Stimulated activated CD4-positive, alpha-beta T cell treated with anti-CD3 and anti-CD28 coated beads, TNF-alpha, amount 100 ng/mL, for 24 hours (primary cell): ENCODE measurements at places on chromosomes 2 and 18.
A peak's percentile ranks its signal among the peaks of the same experiment; 100 is the strongest.

DNA sequence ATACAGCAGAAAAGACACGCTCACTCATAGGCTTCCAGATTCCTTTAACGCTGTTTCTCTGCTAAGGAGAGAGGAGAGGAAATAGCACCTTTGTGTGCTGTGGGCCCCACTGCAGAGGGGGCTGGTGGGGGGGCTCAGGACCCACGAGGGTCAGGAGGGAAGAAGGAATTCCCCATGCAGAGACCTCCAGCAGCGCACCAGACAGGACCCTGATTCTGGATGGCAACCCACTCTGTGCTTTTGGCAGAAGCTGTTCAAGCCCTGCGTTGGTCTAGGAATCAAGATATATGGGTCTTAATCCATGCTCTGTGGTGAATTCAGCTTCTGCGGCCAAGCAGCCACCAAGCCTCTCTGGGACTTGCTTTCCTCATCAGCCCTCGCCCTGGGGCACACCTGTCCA lies 31.0 kb downstream of the MYCN start:
- no peak for DNase-seq

DNA sequence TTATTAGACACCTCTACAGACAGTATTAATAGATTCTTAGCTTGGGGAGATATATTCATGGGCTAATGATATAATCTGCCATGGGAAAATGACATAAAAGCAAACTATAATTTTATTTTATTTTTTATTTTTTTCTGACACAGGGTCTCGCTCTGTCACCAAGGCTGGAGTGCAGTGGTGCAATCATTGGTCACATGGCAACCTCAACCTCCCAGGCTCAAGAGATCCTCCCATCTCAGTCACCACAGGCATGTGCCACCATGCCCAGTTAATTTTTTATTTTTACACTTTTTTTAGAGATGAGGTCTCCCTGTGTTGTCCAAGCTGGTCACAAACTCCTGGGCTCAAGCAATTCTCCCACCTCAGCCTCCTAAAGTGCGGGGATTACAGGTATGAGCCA lies 39.3 kb downstream of the RTN4 start:
- DNase-seq, result no peak

DNA sequence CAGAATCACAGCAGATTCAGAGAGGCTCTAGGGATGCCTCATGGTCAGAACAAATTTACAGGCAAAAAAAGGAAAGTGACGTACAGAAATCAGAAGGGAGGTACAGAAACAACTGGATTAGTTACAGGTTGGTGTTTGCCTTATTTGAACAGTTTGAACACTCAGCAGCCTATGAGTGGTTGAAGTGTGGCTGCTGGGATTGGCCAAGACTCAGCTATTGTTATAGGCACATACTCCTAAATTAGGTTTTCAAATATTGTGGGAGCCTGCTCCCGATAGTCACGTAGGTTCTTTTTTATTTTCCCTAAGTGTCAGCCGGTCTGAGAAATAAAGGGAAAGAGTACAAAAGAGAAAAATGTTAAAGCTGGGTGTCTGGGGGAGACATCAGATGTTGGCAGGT lies 8.9 kb upstream of the LIPG start:
- no peak for DNase-seq

DNA sequence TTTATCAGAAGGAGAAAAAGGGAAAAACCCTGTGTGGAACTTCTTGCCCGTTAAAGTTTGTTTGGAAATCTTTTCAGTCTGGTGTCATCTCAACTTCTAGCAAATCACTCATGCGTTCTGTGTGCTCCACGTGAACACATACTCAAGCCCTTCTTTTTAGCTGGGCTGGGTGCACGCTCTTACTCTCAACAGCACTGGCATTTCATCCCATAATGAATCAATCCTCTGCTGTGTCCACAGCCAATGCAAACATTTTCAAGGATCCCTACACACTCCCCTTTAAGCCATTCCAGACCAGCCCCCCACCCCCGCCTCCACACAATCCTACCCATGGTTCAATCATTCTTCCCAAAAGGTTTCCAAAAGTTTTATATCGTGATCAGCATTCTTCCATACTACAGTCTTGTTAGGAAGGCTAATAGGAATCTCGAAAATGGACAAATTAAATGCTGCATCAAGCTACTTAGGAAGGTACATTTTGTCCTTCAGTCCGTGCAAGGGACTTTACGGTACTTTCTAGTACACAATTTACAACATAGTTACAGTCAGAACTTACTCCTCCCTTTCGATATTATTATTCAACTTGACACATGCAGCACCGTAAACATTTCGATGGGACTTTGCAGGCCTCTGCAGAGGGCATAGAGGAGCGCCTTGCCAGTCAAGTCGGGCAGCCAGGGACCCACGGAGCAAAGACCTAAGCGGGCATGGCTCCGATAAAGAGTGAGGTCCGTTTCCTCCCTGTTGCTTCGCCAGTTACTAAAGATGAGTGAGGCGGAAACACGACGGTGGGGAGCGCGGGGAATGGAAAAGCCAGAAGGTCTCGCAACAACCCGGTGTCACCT lies 1.4 kb downstream of the PTGR3 start:
- DNase-seq, result peak; percentile 24

DNA sequence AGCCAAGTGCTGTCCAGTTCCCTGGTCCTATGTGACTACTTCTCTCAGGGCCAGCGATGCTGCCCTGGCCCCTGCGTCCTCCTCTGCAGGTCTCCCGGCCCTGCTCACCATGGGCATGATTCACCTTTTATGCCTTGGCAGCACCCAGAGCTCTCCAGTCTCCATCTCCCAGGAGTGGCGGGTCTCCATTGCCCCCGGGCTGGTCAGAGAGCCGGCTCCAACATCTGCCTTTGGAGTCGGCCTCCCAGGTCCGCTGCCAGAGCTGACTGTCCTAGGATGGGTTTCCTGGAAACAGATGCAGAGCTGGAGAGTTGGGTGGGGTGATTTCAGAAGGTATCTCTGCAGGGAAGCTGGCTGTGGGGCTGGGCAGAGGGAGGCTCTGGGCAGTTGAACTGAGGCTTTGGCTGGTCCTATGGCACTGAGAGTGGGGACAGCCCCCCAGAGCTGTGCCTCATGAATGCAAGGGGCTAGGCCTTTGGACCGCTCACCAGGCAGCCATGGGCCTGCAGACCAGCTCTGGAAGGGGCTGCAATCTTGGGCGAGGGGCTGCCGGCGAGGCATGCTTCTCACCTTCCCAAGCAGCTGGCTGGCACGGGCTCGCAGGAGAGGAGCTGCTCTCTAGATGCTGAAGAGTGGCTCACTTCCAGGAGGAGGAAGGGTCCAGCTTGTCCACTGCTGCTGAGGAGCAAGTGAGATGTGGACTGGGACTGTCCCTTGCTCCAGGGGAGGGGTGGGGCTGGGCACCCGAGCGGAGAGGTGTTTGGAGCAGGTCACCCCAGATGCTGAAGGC lies 59.8 kb upstream of the HS6ST1 start:
- no peak for DNase-seq

DNA sequence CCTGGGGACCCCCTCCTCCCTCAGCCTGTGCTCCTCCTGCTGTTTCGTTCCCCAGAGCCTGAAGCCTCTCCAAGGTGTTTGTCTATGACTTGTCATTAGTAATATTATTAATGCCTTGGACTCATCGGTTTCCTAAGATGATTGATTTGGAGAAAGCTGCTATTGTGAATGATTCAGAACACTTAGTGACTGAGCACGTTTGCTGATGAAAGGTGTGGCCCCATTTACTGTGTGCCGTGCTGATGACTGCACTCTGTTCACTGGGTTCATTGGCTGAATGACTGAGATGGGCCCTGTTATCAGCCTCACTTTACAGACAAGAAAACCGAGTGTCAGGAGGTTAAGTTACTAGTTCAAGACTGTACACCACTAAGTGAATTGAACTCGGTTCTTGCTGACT lies 111.4 kb downstream of the SPP2 start:
- DNase-seq, result no peak

DNA sequence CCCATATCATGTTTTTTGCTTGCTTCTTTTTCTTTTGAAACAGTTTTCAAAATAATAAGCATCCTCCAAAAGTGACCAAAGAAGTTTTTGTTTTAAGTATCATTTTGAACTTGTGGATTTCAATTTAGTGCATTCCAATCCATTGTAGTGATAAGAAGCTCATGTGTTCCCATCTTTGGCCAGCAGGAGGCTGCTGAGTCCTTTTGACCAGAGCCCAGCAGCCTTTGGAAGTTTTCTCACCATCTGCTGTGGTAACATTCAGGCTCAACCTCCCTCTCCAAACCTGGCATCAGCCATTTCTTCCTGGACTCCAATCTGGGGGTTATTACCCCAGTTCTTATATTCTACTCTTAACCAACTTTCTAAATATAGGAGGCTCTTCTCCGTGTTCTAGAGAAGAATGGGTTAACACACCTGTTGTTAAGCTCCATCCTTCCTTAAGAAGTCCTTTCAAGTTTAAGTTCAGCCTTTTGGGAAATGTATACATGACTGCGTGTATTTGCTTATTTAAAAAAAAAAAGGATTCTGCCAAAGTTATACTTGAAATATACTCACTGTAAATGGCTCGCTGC lies 39.0 kb upstream of the MAL start:
- DNase-seq, result peak; percentile 19

GRCh38 chr18:56756966-56757365 lies 105.8 kb downstream of the WDR7 start:
- no peak for DNase-seq

GRCh38 chr2:182058056-182058455 lies 72.4 kb downstream of the PPP1R1C start:
- DNase-seq, result no peak

GRCh38 chr2:240232264-240232915 lies 91.9 kb upstream of the OTOS start:
- DNase-seq, result no peak

DNA sequence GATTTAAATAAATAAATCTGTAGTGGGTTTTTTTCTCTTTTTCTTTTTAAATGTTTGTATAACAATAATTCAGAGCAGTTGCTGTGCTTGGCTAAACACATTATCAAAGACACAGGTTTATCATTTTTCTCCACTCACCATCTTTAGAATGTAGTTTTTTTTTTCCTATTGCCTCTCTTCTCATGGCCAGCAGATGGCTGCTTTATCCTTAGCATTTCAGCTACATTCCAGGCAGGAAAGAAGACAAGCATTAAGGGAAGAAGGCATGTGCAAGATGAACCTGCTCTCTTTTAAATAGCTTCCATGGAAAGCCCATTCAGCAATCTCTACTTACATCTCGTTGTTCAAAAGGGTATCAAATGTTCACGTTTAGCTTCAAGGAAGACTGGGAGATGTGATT lies 42.6 kb downstream of the ARHGAP15 start:
- DNase-seq, result no peak

DNA sequence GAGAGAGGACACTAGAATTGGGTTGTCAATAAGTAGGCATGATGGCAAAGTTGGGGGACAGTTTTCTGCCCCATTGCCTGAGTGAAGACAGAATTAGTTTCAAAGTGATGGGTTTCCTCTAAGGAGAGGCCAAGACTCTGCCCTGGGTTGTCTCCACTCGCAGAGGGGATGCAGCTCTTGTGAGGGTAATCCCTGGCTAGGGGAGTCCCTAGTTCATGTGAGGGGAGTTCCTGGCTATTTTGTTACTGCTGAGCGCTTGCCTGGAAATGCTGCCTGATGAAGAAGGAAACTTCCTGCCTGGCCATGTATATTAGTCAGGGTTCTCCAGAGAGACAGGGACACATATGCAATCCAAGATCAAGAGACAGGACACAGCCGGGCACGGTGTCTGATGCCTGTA lies 501.5 kb downstream of the BCL11A start:
- no peak for DNase-seq

- DNase-seq, result no peak
Observed at GRCh38 chr2:217911283-217912097, 91.3 kb downstream of the TNS1 start.

DNA sequence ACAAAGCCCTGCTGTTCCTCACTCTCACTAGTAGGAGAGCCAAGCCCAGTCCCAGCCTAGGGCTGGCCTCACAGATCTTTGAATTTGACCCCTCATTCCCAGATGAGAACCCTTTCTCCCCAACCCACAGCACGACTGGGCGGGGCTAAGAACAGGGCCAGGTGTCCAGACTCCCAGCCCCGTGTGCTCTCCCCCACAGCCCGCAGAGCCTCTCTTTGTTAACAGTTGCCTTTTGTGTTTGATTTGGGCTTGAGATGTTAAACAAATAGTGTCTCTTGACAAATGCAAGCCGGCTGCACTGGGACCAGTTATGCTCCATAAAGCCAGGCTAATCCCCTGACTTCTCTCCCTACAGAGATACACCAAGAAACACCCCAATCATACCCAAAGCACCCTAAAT lies 4.7 kb upstream of the KCNK3 start:
- DNase-seq, result no peak

DNA sequence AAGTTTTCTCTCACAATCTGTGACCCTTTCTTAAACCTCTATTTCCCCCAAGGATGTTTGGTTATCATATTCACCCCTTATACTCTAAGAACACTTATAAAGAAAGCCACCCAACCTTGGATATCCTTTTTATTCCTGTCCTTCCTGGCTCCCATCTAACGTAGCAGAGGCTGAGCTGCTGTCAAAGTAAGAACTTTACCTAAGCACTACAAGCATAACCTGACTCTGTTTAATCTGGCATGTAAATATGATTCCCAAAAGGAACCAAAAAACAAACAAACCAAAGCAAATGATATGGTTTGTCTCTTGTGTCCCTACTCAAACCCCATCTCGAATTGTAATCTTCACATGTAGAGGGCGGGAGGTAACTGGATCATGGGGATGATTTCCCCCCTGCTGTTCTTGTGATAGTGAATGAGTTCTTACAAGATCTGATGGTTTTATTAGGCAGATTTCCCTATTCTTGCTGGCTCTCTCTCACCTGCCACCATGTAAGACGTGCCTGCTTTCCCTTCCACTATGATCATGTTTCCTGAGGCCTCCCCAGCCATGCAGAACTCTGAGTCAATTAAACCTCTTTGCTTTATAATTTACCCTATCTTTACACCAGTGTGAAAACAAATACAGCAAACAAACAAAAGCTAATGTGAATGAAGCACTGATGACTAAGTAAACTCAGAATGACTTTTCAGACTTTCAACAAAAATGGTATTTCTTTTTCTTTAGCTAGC lies 72.7 kb upstream of the SPOPL start:
- no peak for DNase-seq

- no peak for DNase-seq
Observed at GRCh38 chr18:31120594-31120993, 18.4 kb upstream of the DSC2 start.

DNA sequence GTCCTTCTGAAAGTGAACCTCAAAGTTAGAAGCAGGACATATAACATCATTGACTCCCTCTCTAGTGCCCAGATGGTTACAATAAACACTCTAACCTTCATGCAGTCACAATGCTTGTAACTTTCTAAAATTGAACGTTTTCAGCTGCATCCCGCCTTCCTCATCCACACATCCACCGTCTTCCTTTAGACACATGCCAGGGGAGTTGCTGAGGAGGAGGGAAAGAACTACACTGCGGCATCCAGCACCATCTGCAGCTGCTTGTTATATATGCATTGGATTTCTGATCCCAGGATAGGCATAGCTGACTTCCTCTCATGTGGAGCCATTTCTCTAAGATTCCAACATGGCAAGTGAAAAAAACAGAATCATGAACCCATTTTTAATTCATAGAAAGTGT lies 96.8 kb downstream of the FBXO15 start:
- DNase-seq, result no peak
